ENCODE measurements at places on chromosomes 1 and 21.

- no peak for DNase-seq
These were observed 56.6 kb downstream of the RYR2 start for GRCh38 chr1:237098541-237098940.

- DNase-seq, result no peak
These were observed 127.0 kb downstream of the ZP4 start for GRCh38 chr1:237763751-237764150.

GRCh38 chr1:30656171-30656940 is 67.0 kb downstream of the MATN1 start:
- no peak for DNase-seq

GRCh38 chr1:208234721-208235120 is 9.5 kb downstream of the PLXNA2 start:
- DNase-seq, result no peak

GRCh38 chr1:214164173-214164572 is 116.8 kb upstream of the SMYD2 start:
- no peak for DNase-seq

GRCh38 chr1:2236695-2237677 is 8.9 kb downstream of the SKI start:
- DNase-seq, result no peak

DNA sequence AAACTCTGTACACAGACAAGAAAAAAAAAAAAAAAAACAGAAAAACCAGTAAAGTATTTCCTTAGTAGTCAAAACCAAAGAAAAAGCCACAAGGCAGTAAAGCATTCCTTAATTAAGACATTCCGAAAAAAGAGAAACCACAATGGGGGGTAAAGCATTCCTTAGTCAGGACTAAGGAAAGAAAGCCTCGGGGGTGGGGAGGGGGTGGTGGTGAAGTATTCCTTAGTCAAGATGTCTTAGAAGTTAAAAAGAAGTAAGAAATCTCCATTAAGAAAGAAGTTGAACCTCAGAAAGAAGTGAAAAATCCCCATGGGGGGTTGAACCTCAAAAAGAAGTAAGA is 28.2 kb upstream of the FMO1 start:
- no peak for DNase-seq

- DNase-seq, result no peak
These were observed 96.5 kb upstream of the CD34 start for GRCh38 chr1:208007319-208007937.

DNA sequence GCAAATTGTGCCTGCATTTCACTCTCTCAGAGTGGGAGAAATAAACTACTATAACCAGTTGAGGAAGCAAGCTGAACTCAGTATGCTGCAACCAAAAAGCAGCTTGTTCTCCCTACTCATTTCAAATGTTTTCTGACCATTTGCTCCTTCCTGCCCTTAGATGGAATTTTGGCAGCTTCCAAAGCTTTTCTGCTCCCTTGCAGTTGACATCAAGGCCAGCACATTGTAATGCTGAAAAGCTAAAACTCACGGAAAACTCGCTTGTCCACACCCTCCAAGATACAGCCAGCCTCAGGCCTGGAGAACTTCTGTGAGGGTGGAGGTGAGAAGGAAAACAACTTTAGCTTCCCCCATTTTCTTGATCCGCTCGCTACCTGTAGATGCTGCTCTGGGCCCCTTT is 5.0 kb upstream of the CHML start:
- DNase-seq, result no peak

GRCh38 chr1:31099293-31100032 is 33.9 kb upstream of the PUM1 start:
- no peak for DNase-seq

DNA sequence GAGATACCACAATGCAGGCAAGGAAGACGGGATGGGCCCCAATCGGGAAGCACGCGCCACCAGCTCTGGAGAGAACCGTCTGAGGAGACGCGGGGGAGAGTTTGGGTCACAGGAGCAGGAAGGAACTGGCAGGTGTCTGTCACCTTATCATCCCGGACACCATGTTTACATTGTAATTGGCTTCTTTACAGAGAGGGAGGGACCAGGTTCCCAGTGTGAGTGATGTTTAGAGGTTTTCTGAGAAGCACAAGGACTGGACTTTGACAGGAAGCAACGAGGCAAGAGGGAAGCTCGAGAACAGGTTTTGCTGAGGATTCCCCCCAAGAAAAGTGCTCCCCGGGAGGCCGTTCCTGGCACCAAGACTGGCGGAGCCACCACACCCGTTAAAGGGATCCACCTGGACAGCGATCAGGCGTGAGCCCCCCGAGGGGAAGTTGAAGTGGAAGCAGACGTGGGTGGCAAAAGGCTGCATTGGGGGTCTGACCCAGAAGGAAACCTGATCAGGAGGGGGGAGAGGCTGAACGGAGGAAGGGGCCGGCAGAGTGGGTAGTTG is 957 bp downstream of the EPS15 start:
- DNase-seq, result peak; percentile 14

Data from stimulated activated effector memory CD8-positive, alpha-beta T cell treated with anti-CD3 and anti-CD28 coated beads, Interleukin-12 subunit alpha, Interleukin-12 subunit beta, amount 100 ng/mL, for 72 hours (primary cell).